ENCODE measurements at places on chromosomes 3 and 15. TPM values are rescaled to one million over a fixed set of nuclear protein-coding genes. Genes with fewer than 3 reads are reported as not detected.

GRCh38 chr15:48510976-48511375 lies 134.5 kb downstream of the FBN1 start:
- H3K4me1 ChIP-seq = no peaks in the 10 kb centered on the region
- no peak for DNase-seq
- no peaks in the 10 kb centered on the region for H3K27me3 ChIP-seq

DNA sequence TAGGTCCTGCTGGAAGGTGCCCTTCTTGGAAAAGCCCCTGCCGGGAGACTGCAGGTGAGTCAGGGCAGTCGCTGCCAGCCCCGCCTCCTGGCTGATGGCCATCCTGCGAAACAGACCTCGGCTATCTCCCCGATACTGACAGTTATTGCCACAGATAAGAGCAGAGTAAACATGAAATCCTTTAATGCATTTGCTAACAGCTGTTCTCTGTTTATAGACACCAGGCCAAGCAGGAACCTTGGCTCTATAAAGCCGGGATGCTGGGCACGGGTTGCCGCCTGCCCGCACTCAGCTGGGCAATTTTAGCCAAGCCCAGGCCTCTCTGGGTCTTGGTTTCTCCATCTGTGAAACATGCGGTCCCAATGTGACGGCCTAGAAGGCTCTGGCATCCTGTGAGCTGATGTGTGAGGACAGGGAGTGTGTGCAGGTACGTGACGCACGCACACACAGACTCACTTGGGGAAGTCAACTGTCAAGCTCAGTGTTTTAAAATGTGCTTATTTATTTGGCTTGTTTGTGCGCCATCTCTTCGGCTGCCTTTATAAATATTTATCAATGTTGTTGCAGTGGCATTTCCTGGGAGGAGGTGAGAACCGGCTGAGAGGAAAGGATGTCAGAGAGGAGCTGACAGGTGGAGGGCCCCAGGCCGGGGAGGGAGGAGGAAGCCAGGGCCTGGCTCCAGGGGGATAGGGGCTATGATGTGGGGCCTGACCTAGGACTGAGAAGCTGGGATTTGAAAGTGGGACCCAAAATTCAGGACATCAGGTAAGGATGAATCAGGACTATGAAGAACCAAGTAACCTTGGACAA lies 50.8 kb upstream of the PRR23E start:
- no peaks in the 10 kb centered on the region for H3K27me3 ChIP-seq
- DNase-seq = peak; percentile 58
- no peak overlapping the region for H3K27ac ChIP-seq
- no peak overlapping the region for H3K4me3 ChIP-seq

- H3K27ac ChIP-seq = no peak overlapping the region
- no peak overlapping the region for H3K4me3 ChIP-seq
- DNase-seq = no peak
- no peaks in the 10 kb centered on the region for H3K27me3 ChIP-seq
- no peaks in the 10 kb centered on the region for H3K36me3 ChIP-seq
- no peaks in the 10 kb centered on the region for H3K4me1 ChIP-seq
These were observed 316.1 kb upstream of the TMCO5A start for GRCh38 chr15:37618353-37618752.

DNA sequence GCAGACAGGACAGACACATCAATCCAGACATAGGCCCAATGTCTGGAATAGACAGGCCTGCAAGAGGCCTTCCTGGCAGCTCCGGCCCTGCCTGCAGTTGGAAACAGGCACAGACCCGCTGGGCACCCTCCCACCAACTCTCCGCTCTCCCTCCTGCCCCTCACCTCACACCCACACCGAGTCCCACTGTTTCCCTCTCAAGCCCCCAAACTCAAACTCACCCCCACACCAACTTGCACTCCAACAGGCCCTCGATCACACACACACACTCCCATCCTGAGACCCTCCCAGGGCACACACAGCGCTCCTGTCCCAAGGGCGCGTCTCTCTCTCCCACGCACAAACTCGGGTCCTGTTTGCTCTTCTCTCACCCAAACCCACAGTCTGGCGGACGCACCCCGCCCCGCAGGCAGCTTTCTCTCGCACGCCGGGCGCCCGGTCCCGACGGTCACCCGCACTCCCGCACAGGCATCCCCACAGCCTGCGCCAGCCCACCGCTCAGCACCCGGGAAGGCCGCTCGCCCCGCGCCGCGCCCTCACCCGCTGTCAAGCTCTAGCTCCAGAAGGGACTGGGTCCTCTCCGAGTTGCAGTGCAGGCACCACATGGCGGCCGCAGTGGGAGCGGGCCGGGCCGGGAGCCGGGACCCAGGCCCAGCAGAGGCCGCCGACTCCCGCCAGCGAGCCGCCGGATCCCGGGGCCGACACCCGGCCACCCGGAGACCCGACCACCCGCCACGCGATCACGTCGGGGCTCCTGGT lies 106.2 kb downstream of the IQSEC1 start:
- H3K4me1 ChIP-seq = peaks cover 42% of the 10 kb centered on the region
- H3K27ac ChIP-seq = peak overlapping the region; percentile 86

- H3K27ac ChIP-seq = no peak overlapping the region
- H3K4me3 ChIP-seq = no peak overlapping the region
- no peaks in the 10 kb centered on the region for H3K36me3 ChIP-seq
- H3K4me1 ChIP-seq = peaks cover 2% of the 10 kb centered on the region
These were observed 919.3 kb downstream of the TUSC7 start for GRCh38 chr3:117628823-117629291.

DNA sequence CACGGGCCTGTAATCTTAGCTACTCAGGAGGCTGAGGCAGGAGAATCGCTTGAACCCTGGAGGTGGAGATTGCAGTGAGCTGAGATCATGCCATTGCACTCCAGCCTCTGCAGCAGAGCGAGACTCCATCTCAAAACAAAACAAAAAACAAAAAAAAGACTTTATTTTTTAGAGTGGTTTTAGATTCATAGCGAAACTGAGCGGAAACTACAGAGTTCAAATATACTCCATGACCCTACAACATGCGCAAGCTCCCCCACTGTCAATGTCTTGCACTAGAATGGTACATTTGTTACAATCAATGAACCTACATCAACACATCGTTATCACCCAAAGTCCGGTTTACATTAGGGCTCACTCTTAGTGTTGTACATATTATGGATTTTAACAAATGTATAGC lies 2.2 kb upstream of the CRTAP start:
- H3K4me1 ChIP-seq = no peaks in the 10 kb centered on the region
- no peak overlapping the region for H3K27ac ChIP-seq
- H3K36me3 ChIP-seq = no peaks in the 10 kb centered on the region
- DNase-seq = no peak

GRCh38 chr3:45858809-45859543 lies 17.1 kb upstream of the LZTFL1 start:
- no peak overlapping the region for H3K27ac ChIP-seq
- H3K36me3 ChIP-seq = no peaks in the 10 kb centered on the region
- no peak for DNase-seq
- H3K27me3 ChIP-seq = no peaks in the 10 kb centered on the region
- H3K4me1 ChIP-seq = no peaks in the 10 kb centered on the region

- no peaks in the 10 kb centered on the region for H3K27me3 ChIP-seq
- H3K27ac ChIP-seq = no peak overlapping the region
- H3K36me3 ChIP-seq = no peaks in the 10 kb centered on the region
- H3K4me1 ChIP-seq = peaks cover 33% of the 10 kb centered on the region
- no peak overlapping the region for H3K4me3 ChIP-seq
These were observed 362.2 kb downstream of the RBMS3 start for GRCh38 chr3:29643034-29643425.

DNA sequence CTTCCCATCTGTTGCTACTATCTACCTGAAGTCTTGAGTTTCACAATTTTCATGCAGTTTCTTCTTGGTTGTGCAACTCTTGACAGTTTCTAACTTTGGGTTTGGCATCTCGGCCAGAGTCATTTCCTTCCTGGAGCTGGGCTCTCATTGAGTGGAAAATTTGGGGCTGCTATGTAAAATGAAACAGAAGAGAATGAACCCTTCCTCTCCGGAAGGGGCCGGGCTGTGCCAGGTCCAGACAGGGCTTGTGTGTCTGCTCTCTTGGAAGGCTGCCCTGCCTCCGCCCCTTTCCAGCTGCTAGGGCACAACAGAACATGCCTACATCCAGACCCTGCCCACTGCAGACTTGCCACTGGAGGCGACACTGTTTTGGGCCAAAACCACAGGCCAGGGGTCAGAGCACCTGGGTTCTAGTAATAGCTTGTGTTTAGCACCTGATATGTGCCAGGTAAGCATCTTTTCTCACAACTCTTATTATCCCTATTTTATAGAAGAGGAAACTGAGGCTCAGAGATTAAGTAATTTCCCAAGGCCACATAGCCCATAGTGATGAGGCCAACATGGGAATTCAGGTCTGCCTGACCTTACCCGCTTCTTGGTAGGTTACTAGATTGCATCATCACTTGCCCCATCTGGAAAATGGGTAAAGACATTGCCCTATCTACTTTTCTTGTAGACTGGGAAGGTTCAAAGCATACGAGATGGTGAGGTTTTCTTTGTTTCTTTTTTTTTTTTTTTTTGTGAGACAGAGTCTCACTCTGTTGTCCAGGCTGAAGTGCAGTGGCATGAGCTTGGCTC lies 25.0 kb downstream of the IRAK2 start:
- H3K27ac ChIP-seq = peak overlapping the region; percentile 82
- no peaks in the 10 kb centered on the region for H3K36me3 ChIP-seq
- H3K27me3 ChIP-seq = no peaks in the 10 kb centered on the region
- peak; percentile 44 for DNase-seq
- no peak overlapping the region for H3K4me3 ChIP-seq
- H3K4me1 ChIP-seq = peaks cover 9% of the 10 kb centered on the region

DNA sequence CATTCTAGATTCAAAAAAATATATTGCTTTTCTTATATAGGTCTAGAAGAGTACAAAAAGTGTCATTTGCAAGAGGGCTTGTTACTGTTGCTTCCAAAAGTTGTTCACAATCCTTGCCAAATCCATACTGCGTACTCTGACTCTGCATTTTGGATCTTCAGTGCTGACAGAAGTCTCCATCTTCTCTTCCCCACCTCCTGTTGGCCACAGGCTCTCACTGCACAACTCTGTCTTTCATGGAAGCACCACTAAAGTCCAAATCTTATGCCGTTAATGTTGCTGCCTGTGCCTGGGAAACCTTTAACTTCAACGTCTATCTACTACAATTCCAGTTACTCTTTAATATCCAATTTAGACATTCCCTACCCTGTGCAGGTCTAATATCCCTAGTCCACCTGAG lies 419.9 kb downstream of the NR2F2 start:
- DNase-seq = no peak
- no peaks in the 10 kb centered on the region for H3K27me3 ChIP-seq
- H3K36me3 ChIP-seq = no peaks in the 10 kb centered on the region
- no peak overlapping the region for H3K4me3 ChIP-seq

GRCh38 chr15:85333132-85333831 lies 47.1 kb upstream of the AKAP13 start:
- peak; percentile 59 for DNase-seq
- H3K4me1 ChIP-seq = peaks cover 30% of the 10 kb centered on the region
- H3K27me3 ChIP-seq = no peaks in the 10 kb centered on the region
- H3K36me3 ChIP-seq = no peaks in the 10 kb centered on the region
- no peak overlapping the region for H3K4me3 ChIP-seq

- no peaks in the 10 kb centered on the region for H3K36me3 ChIP-seq
- no peak overlapping the region for H3K4me3 ChIP-seq
- DNase-seq = no peak
- H3K27ac ChIP-seq = no peak overlapping the region
These were observed 41.4 kb downstream of the EOMES start for GRCh38 chr3:27680517-27681246.

DNA sequence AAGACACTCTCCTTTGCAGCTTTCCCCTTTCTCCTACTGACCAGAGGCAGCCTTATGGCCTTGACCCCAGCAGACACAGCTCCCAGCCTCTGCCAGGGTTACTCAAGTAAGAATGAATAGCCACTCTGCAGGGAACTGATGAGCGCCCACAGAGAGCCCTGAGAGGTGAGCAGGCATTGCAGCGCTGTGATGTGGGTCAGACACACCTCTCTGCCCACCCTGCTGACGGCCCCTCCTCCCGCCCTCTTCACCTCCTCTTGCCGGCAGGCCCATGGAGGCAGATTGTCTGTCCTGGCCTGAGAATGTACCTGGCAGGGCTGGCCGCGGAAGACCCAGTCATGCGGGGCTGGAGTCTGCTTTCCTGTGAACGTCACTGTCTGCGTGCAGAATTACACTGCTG lies 512.6 kb upstream of the PPP2R3A start:
- H3K27me3 ChIP-seq = peaks cover 5% of the 10 kb centered on the region
- H3K27ac ChIP-seq = no peak overlapping the region
- H3K4me3 ChIP-seq = no peak overlapping the region
- H3K4me1 ChIP-seq = no peaks in the 10 kb centered on the region
- H3K36me3 ChIP-seq = no peaks in the 10 kb centered on the region

- no peak overlapping the region for H3K4me3 ChIP-seq
- DNase-seq = no peak
- H3K27me3 ChIP-seq = peaks cover 3% of the 10 kb centered on the region
- no peaks in the 10 kb centered on the region for H3K4me1 ChIP-seq
- H3K36me3 ChIP-seq = no peaks in the 10 kb centered on the region
- H3K27ac ChIP-seq = no peak overlapping the region
These were observed 49.5 kb upstream of the MCF2L2 start for GRCh38 chr3:183477801-183478456.

GRCh38 chr15:101307048-101307896 lies 12.2 kb upstream of the SNRPA1 start:
- no peak for DNase-seq
- H3K27ac ChIP-seq = no peak overlapping the region
- no peaks in the 10 kb centered on the region for H3K36me3 ChIP-seq
- H3K27me3 ChIP-seq = no peaks in the 10 kb centered on the region
- no peak overlapping the region for H3K4me3 ChIP-seq
- no peaks in the 10 kb centered on the region for H3K4me1 ChIP-seq

DNA sequence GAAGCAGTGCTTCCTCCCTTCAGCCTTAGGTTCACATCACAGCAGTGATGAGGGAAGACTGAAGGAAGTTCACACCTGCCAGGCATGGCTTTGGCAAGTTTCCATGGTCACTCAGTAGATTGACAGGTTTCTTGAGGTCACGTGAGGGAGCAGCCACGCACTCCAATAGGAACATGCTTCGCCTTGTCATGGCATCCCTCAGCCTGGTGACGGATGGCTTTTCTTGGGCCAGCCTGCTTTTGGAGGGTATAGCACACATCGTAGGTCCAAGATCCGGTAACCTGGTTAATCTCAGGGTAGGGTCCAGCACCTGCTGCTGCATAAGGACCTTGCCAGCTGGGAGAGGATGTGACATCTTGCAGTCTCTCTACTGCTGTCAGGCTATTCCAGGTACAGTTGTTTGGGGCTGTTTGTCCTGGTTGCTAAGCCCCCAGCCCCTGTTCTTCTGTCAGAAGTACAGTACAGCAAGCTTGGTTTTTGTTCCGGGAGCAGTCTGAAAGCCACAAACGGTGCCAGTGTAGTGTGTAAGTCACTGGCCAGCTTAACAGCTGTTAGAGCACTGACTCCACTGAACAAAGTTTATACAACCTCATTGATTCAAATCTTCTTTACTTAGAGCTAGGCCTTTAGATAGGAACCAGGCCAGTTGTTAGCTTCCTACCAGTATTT lies 42.3 kb downstream of the PSMD6 start:
- H3K4me3 ChIP-seq = no peak overlapping the region
- H3K4me1 ChIP-seq = peaks cover 9% of the 10 kb centered on the region
- no peak for DNase-seq

CLEC3B gene
- total RNA-seq = 128 TPM

ZIC4 gene
- not detected for total RNA-seq

KLF15 gene
- total RNA-seq = 18.1 TPM

SPG21 gene
- total RNA-seq = 79.2 TPM

SUSD5 gene
- total RNA-seq = 2.9 TPM

SI gene
- not detected for total RNA-seq

DUOXA1 gene
- 203 TPM for total RNA-seq

SLC22A14 gene
- total RNA-seq = not detected

CHRFAM7A gene
- 7.4 TPM for total RNA-seq

FBXL22 gene
- 2.7 TPM for total RNA-seq

MGA gene
- 23.7 TPM for total RNA-seq

PLA2G4D gene
- total RNA-seq = 0.15 TPM

Measured in lung (tissue), 17 donors.